ENCODE measurements at places on chromosomes 1 and 21. TPM values are rescaled to one million over a fixed set of nuclear protein-coding genes. Genes with fewer than 3 reads are reported as not detected.

DNA sequence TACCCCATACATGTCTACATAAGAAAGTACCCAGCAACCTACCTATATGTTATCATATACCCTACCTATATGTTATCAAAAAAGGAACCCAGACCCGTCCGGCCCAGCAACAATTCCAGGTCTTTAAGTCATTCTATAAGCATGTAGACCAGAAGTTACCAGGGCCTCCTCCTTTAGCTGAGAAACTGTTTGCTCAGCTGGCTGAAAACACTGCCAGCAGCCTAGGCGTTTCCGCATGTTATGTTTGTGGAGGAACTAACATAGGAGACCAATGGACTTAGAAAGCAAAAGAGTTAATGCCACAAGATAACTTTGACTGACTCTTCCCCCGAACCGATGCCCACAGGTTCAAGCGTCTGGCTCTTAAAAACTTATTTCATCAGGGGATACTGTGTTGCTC, 7.1 kb upstream of the ZNF678 start:
- H3K36me3 ChIP-seq, result peaks cover 13% of the 10 kb centered on the region
- H3K27ac ChIP-seq, result no peak overlapping the region
- no peak for DNase-seq
- H3K27me3 ChIP-seq, result peaks cover 22% of the 10 kb centered on the region

DNA sequence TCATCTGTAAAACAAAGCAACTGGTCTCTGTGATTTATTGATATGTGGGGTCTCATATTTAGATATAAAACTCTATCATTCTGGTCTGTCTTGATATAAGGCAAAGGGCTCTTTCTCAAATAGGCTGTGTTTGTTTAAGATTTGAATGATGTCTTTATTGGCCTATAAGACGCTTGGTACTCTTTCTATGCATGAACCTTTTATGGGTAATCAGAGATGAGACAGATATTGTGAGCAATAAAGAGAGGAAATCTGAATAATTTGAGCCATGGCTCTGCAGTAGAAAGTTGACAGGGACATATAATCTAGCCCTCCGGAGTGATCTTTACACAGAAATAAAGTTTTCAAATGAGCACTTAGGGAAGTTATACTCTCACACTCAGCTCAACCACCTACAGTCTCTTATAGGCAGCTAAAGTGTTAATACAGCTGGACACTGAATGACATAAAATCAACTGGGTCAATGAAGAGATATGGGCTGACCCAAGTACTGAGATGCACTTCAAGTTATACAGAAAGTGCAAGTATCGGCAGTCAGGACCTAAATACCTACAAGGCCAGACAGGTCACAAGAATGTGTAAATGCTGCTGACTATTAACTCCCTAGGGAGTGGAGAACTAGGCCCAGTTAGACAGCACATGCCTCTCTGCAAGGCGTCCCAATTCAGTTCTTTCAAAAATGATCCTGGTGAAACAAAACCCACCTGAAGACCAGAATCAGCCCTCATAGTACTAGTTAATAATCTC, 111.0 kb downstream of the PTPN14 start:
- H3K36me3 ChIP-seq, result no peaks in the 10 kb centered on the region
- peaks cover 53% of the 10 kb centered on the region for H3K4me1 ChIP-seq
- H3K27ac ChIP-seq, result peak overlapping the region; percentile 83
- no peak for DNase-seq
- H3K27me3 ChIP-seq, result peaks cover 4% of the 10 kb centered on the region

GRCh38 chr21:16330082-16330907, 600.5 kb downstream of the USP25 start:
- no peak overlapping the region for H3K4me3 ChIP-seq
- no peak overlapping the region for H3K27ac ChIP-seq
- H3K4me1 ChIP-seq, result no peaks in the 10 kb centered on the region
- H3K36me3 ChIP-seq, result no peaks in the 10 kb centered on the region

- DNase-seq, result no peak
- no peak within 1 kb of the TSS for H3K4me3 ChIP-seq
- peaks cover 58% of the 10 kb centered on the region for H3K27me3 ChIP-seq
- peaks cover 4% of the 10 kb centered on the region for H3K4me1 ChIP-seq
- no peaks in the 10 kb centered on the region for H3K36me3 ChIP-seq
These were observed at the start of gene RHBG for GRCh38 chr1:156368889-156369684. Gene RHBG, plus strand, starts transcription at chr1:156369211. Its CDS starts 39 bp downstream, at chr1:156369250.

NASP gene
- 166 TPM for total RNA-seq

- peaks cover 6% of the 10 kb centered on the region for H3K27me3 ChIP-seq
- no peak for DNase-seq
- no peak overlapping the region for H3K27ac ChIP-seq
- H3K4me3 ChIP-seq, result no peak overlapping the region
- no peaks in the 10 kb centered on the region for H3K36me3 ChIP-seq
These were observed 20.7 kb upstream of the SLC25A33 start for GRCh38 chr1:9518454-9518998.

DNA sequence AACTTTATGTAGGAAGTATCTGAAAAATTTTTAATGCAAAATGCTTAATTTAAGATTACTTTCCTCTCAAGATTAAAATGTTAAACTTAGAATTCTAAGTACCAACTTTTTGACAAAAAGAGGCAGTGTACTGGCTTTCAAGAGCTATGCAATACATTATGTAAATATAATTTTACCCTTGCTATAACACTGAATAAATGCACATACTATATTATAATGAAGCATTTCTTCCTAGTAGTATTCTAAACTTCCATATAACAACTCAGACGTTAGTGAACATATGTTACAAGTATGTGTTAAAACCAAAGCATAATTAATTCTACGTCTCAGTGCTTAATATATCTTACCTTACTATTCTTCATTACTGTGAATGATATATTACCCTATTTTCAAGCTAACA, 58.5 kb downstream of the RGS21 start:
- DNase-seq, result no peak
- H3K36me3 ChIP-seq, result no peaks in the 10 kb centered on the region
- H3K27ac ChIP-seq, result no peak overlapping the region
- no peaks in the 10 kb centered on the region for H3K27me3 ChIP-seq

DNA sequence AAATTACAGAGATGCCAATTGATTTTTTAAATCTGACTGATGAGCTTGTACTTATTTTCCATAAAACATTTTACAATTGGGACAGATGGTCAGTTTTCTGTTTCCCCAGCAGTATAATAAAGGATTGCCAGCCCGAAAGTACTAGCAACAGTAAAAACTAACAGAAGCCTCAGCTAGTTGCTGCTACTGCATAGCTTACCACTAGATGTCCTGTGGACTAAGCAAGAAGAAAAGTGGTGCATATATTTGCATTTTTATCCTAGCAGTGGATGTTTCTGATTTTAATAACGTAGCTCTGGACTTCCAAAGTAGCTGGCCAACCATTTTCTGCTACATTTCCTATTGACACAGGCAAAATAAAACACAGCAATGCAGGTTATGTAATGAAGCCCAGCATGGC, 241.5 kb downstream of the BARHL2 start:
- H3K27me3 ChIP-seq, result no peaks in the 10 kb centered on the region
- H3K36me3 ChIP-seq, result no peaks in the 10 kb centered on the region
- H3K4me3 ChIP-seq, result no peak overlapping the region
- H3K4me1 ChIP-seq, result no peaks in the 10 kb centered on the region
- no peak overlapping the region for H3K27ac ChIP-seq
- DNase-seq, result no peak

GRCh38 chr1:172494166-172494565, 38.8 kb upstream of the SUCO start:
- DNase-seq, result no peak
- H3K36me3 ChIP-seq, result no peaks in the 10 kb centered on the region
- H3K27ac ChIP-seq, result no peak overlapping the region
- no peaks in the 10 kb centered on the region for H3K4me1 ChIP-seq
- peaks cover 19% of the 10 kb centered on the region for H3K27me3 ChIP-seq

DNA sequence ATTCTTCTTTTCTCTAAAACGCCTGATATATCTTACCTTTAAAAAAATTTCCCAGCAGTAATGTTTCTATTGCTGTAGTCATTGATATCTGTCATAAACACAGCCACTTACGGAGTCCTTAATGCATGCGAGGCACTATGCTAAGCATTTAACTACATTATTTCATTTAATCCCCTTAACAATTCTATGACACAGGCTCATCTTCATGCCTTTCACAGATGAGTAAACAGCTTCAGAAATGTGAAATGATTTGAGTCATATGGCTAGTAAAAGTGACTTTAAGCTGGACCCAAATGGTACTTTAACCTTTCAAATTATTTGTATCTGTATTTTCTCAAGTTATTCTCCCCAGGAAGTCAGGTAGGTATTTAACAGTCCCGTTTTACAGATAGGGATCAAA, 125.1 kb upstream of the FGGY start:
- no peaks in the 10 kb centered on the region for H3K36me3 ChIP-seq
- no peak overlapping the region for H3K4me3 ChIP-seq
- peaks cover 10% of the 10 kb centered on the region for H3K27me3 ChIP-seq
- no peak overlapping the region for H3K27ac ChIP-seq

PRDM2 gene
- total RNA-seq, result 58.4 TPM

DNA sequence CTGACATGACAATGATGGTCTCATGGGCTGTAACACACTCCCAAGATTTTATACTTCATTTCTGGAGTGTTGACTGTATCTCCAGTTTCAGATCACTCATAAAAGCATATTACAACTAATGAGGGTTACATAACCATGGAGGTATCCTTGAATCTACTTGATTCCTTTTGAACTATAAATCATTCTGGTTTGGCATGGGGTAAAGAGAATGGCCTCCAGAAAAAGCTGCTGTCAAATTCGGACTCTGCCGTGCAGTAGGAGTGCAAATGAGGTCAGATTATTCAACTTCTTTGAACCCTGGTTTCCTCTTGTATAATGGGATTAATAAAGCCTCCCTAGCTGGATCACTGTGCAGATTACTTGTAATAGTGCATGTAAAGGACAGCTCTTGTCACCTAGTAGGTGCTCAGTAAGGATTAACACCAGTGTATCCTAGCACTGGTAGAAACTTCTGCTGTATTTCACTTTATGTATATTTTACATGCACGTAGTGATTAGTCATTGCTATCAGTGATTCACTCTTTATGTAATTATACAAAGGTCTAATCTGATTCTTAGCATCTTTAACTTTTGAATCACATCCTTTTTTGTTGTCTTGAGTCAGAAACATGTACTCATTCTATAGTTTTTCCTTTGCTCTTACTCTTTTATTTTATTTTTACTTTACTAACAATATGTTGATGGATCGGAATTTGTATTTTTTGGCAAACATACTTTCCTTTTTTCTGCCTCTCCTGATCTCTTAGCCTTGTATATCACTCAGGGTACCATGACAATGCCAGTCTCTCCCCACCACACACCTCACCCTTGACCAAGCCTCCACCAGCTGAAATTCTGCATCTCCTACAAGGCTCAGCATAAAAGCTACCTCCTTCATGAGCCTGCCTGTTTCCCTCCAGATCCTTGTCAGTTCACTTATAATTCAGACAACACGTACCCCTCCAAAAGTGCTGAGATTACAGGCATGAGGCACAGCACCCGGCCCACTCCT, 3.2 kb downstream of the LRRC8C start:
- H3K4me1 ChIP-seq, result peaks cover 57% of the 10 kb centered on the region
- H3K4me3 ChIP-seq, result peak overlapping the region; percentile 61
- no peaks in the 10 kb centered on the region for H3K27me3 ChIP-seq
- DNase-seq, result no peak
- H3K27ac ChIP-seq, result peak overlapping the region; percentile 81

DNA sequence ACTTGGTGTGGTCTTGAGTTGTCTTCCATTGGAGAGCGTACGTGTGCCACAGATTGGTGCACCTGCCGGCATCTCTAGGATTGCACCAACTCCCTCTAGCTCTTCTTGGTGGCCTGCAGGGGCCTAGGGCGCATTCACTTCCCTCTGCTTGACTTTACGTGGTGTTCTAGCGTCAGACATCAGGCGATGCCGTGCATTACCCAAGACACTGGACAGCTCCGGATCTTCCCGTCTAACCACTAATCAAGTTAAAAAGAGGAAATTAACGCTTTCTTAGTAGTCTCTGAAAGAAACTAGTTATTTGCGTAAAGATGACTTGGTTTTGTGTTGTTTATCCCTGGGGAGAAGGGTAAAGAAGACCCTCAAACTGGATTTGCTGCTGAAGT, 510 bp upstream of the IL10RB start:
- H3K36me3 ChIP-seq, result peaks cover 64% of the 10 kb centered on the region
- peak overlapping the region; percentile 59 for H3K27ac ChIP-seq
- DNase-seq, result no peak
- no peaks in the 10 kb centered on the region for H3K27me3 ChIP-seq
- H3K4me3 ChIP-seq, result peak overlapping the region; percentile 95

- H3K27me3 ChIP-seq, result no peaks in the 10 kb centered on the region
- H3K27ac ChIP-seq, result peak overlapping the region; percentile 21
- no peak for DNase-seq
- H3K4me1 ChIP-seq, result peaks cover 56% of the 10 kb centered on the region
- no peak overlapping the region for H3K4me3 ChIP-seq
- H3K36me3 ChIP-seq, result peaks cover 78% of the 10 kb centered on the region
These were observed 13.2 kb downstream of the KYAT3 start for GRCh38 chr1:88979054-88979748.

DNA sequence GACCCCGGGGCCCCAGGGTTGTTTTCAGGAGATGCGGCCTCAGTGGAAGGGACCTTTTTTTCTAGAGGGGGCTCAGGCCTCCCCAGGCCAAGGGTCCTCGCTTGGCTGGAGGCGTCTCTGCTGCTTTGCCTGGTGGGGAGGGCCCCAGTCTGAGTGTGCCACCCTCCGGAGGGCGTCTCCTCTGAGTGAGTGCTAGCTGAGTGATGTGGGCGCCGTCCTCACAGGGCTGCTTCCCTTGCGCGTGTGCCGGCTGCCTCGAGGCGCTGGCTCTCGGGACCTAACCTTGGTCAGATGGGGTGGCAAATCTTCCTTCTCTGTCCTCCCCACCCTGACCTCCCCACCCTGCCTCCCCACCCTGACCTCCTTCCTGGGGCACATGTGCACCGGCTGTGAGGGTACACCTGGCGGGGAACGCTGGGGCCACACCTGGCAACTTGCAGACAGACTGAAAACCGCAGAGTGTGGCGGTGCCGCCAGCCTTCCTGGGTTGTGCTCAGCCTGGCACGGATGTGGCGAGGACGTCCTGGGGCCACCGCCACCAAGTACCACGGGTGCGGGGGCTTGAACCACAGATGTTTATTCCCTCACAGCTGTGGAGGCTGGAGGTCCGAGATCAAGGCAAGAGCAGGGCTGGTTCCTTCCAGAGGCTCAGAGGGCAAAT, 93.0 kb upstream of the TTC34 start:
- peak; percentile 21 for DNase-seq
- no peaks in the 10 kb centered on the region for H3K27me3 ChIP-seq
- H3K27ac ChIP-seq, result no peak overlapping the region
- no peak overlapping the region for H3K4me3 ChIP-seq
- peaks cover 2% of the 10 kb centered on the region for H3K36me3 ChIP-seq

SPRR1A gene
- not detected for total RNA-seq

DNA sequence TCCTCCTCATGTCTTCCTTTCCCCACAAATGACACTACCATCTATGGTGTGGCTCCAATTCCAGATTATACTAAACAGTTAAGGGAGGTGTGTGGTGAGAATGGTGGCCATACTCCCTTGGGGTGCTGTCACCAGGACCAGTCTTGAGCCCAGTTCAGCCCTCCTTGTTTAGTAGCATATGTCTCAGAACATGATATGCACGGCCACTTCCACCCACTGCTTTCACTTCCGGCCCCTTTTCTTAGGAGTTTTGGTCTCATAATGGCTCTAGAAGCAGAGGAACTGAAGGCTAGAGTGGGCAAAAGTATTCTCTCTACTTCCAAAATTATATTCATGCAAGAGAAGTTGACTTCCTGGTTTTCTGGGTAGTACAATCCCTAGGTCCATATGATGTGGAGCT, 45.3 kb upstream of the CACNA1E start:
- DNase-seq, result no peak
- no peak overlapping the region for H3K27ac ChIP-seq
- no peaks in the 10 kb centered on the region for H3K36me3 ChIP-seq
- H3K4me3 ChIP-seq, result no peak overlapping the region
- H3K4me1 ChIP-seq, result no peaks in the 10 kb centered on the region
- H3K27me3 ChIP-seq, result peaks cover 22% of the 10 kb centered on the region

Data from activated CD4-positive, alpha-beta memory T cell treated with anti-CD3 and anti-CD28 coated beads, Interleukin-2, amount 10 ng/mL, durations not matched to agents 7 days and 5 days (primary cell).